CD4-positive, alpha-beta T cell (primary cell): ENCODE measurements at places on chromosomes 2 and 18. TPM values are rescaled to one million over a fixed set of nuclear protein-coding genes. Genes with fewer than 3 reads are reported as not detected.

The MOGAT1 gene
- not detected for total RNA-seq

The TEKT4 gene
- total RNA-seq, result not detected

The ANKRD62 gene
- not detected for total RNA-seq

The PSMA8 gene
- total RNA-seq, result not detected

The CNTNAP5 gene
- not detected for total RNA-seq

The GPR45 gene
- not detected for total RNA-seq

The NAT8 gene
- not detected for total RNA-seq

The AKAIN1 gene
- total RNA-seq, result not detected

The MOCOS gene
- total RNA-seq, result not detected

The CASP10 gene
- total RNA-seq, result 13.7 TPM

The MC5R gene
- not detected for total RNA-seq

GRCh38 chr2:137957033-137957432, 7.2 kb upstream of the HNMT start:
- DNase-seq, result no peak

- DNase-seq, result no peak
Measured at GRCh38 chr2:121774235-121774634, 18.8 kb downstream of the TSN start.

DNA sequence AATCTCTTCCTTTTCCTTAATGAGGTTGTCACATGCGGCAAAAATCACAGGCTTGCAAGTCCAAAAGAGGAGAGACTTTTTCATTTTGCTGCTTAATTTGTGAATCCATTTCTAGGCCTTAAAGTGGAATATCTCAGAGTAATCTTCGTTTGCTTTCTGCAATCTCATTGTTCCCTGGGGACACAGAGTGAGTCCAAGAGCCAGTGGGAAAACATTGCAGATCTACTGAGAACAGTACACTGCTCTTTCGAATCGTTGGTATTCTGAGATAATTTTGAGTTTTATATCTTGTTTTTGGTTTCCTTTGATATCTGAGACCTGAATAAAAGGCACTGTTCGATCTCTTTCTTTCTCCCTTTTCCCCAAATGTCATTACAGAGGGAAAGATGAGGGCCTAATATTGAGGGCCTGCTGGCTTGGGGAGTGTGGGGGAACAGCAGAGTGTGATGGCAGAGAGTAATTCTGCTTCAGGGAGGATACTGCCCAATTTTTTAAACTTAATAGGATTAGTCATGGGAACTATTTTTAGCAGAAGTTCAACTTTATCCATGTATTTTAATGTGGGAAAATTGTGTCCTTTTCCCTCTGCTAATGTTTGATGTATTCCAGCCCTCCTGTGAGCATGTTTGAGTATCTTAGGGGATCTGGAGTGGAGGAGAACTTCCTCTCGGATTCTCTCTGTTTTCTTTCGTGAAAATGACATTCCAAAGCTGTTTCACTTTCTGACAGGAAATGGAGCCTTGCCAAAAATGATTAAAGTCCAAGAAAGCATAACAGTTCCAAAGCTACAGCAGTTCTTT, 418.2 kb upstream of the ZEB2 start:
- no peak for DNase-seq

- no peak for DNase-seq
Measured at GRCh38 chr2:217683106-217683870, 319.5 kb downstream of the TNS1 start.

DNA sequence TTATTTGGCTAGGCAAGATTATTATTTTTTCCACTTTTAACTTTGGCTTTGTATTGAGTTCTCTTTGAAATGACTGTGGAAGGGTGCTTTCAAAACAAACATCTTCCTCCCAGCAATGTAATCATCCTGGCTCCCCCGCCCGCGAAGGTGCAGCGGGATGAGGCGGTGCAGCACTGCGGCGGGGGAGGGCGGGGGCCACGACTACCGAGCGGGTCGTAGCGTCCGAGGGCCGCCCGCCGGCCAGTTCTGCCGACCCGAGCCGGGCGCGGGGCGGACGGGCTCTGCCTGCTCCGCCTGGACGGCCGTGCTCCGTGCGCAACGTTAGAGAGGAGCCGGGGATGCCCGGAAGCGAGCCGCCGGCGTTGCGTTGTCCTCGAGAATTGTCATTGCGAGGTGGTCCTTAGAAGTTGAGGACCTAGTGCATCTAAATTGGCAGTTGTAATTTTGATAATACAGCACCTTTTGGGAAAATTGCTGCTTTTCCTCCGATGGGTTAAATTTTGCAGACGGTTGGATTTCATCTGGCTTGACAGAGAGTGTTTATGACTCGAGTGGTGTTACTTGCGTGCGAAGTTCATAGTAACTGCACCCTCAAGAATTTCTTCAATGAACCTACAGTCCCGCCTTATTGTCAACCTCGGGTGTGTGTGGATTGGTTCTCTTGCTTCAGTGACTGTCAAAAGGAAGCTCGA, 1.1 kb downstream of the EPC2 start:
- no peak for DNase-seq

GRCh38 chr2:1950474-1950873, 206.2 kb upstream of the PXDN start:
- no peak for DNase-seq

DNA sequence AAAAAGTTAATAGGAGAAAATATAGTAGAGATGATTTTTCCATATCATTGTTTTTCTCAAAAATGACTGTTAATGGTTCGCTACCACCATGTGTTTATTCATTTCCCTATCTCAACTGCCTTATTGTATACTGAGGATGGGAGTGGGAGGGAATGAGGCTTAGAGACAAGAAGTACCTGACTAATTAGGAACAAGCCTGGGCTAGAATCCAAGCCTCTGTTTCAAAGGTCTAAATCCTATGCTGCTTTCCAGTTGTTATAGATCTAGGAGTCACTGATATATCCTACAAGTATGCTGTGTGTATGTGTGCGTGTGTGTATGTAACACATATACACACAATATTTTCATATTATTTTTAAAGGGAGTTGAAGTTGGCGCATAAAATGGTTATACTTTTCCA, 465.9 kb downstream of the EPHA4 start:
- no peak for DNase-seq

GRCh38 chr2:290090-290722, 2.3 kb upstream of the ALKAL2 start:
- DNase-seq, result peak; percentile 66

DNA sequence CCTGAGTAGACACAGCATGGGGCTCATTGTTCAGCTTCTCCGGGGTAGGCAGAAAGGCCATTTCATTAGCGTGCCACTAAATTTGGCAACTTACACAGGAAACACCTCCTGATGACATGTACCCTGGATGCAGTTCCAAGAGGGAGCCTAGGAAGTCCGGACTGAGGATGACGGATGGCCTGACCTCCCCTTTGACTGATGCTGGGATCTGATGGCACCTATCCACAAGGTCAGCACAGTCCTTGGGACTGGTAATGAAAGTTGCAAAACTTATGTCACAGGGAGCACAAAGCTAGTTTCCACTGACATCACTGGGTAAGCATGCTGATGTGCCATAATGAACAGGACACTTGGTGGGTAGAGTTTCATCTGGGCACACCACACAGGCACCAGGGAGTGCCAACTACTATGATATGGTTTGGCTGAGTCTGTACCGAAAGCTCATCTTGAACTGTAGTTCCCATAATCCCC, 126.7 kb upstream of the ARL4C start:
- DNase-seq, result no peak

DNA sequence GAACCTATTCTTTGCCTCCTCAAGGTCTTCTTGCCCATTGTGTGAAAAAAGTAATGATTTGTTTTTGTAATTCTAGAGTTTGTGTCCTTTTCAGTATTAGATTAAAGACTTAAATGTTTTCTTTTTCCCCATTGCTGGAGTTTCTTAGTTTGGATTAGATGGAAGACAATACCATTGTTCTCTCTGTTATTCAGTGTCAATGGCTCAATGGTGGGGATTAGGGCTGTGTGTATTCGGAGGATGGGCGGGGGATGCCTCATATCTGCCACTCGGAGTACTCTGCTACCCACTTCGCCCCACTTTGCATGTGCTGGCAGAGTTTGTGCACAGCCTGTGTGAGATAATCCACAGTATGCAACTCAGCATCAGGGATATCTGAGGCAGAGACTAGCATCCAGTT, 90.1 kb downstream of the KLHL29 start:
- no peak for DNase-seq
